NCI-H1092 (cell line): ENCODE measurements at places on chromosomes 5 and 9.

DNA sequence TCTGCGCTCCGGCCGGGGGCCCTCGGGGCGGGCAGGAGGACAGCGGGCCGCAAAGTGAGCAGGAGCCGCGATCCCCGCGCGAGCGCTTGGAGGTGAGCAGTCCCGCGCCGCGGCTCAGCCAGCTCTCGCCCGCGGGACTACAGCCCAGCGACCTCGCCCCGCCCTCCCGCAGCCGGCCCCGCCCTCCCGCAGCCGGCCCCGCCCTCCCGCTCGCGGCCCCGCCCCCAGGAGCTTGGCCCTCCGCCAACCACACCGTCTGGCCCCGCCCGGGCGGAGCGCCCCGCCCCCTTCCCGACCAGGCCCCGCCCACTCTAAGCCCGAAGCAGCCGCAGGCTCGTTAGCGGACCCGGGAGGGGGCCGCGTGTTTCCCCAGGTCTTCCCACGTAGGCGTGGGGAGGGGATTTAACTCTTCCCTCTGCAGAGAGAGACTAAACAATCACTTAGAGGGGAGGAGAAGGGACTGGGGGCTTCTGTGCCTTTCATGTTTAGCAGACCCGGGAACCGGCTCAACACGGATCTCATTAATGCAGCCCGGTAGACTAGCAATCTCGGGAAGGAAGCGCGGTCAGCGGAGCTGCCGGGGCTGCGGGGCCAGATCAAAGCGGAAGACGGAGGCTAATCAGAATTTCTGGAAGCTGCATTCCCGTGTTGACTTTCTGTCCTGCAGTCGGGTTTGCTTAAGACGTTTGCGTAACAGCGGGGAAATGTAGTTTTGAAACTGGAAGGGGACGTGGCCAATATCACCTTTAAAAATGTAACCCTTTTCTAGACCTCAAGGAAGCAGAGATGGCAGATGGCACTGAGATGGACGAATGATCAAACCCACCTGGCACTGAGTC, at the start of gene MYO10:
MYO10 (minus strand) TSS at position 139 of the 839 bp plus-strand sequence. CDS start 480 bp downstream, outside the sequence.
- DNase-seq = peak; percentile 62

DNA sequence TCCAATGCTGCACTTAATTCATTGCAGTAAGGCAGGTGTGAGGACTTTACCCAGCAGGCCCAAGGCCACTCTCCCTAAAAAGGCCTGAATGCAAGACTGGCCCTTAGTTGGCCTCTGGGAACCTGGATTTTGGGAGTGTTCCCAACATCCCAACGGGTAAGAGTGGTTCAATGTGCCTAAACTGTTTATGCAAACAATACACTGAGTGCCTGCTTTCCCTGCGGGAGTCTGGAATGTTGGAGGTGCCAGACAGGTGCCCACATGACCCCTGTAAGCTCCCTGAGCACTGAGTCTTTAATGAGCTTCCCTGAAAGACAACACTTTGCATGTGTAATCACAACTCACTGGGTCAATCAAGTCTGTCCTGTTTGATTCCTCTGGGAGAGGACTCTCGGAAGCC, 37.4 kb downstream of the NSUN2 start:
- no peak for DNase-seq

- no peak for DNase-seq
Measured at GRCh38 chr9:120914953-120915352, 11.6 kb downstream of the TRAF1 start.

GRCh38 chr9:124164811-124165210, 92.9 kb upstream of the NEK6 start:
- DNase-seq = no peak

- DNase-seq = no peak
Measured at GRCh38 chr9:93345643-93346230, 105.7 kb upstream of the FAM120A start.

DNA sequence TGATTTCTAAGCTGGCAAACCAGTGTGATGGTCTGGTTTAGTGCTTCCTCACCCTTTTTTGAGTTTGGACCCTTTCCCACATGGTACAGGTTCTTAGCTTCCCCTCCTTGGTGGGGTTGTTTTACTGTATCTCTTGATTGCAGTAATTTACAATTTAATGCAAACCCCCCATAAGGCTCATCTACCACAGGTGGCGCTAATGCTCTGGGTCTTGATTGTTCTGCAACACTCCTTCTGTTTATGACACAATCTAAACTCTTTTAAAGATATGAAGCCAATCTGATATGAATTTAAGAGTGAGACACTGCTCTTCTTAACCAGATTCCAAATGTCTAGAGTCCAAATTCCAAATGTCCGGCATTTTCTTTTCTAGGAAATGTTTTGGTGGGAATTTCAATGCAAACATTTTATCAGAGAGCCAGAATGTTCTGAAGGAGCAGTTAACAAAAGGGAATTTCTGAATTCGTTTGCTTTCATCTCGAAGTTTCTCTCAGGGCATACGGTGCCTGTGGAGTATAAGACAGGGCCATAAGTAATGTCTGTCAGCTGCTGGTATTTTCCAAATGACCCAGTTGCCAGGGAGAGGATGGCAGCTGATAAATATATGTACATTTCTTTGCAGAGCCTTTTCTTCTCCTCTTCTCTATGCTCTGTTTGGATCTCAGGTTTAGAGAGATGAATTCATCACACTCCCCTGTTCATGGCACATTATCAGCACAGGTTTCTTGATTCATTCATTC, 246.8 kb downstream of the ARHGAP26 start:
- peak; percentile 36 for DNase-seq

- no peak for DNase-seq
Measured at GRCh38 chr9:95284162-95285080, 33.1 kb downstream of the FANCC start.

DNA sequence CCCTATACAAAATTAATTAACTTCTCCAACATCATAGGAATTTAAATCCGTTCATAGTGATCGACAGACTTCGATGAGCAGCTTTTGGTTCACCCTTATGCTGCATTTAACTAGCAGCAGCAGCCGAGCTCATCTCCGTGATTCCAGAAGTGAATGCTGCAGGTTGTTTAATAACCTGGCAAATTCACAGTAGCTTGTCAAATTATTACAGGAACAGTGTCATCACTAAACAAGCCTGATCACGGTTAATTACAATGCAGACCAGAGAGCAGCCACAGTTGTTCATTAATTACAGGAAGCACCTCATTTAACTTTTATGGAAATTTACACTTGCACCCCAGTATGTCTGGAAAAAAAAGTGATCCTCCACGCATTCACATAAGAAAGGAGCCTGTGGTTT, 188.2 kb downstream of the BNC2 start:
- DNase-seq = no peak

- no peak for DNase-seq
Measured at GRCh38 chr9:132008855-132009812, 70.5 kb downstream of the MED27 start.

DNA sequence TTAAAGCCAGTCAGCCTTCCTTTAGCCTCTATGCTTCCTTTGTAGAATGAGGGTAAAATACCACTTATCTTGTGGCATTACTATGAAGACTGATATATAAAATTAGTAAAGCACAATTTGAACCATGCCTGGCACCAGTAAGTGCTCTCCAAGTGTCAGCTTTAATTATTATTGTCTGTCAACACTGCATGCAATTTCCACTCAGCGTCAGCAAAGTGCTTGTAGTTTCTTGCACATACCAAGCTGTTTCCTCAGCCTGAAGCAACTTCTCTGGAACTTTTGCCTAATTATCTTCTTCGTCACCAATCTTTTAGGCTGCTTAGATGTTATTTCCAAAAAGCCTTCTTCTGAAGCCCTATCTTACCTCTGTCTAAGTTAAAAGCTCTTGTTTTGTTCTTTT, 177.3 kb downstream of the CDC42SE2 start:
- DNase-seq = no peak
